Stimulated activated CD8-positive, alpha-beta memory T cell treated with anti-CD3 and anti-CD28 coated beads, Interleukin-12 subunit alpha, Interleukin-12 subunit beta, amount 100 ng/mL, for 4 hours (primary cell): ENCODE measurements at places on chromosomes 6 and 20.

DNA sequence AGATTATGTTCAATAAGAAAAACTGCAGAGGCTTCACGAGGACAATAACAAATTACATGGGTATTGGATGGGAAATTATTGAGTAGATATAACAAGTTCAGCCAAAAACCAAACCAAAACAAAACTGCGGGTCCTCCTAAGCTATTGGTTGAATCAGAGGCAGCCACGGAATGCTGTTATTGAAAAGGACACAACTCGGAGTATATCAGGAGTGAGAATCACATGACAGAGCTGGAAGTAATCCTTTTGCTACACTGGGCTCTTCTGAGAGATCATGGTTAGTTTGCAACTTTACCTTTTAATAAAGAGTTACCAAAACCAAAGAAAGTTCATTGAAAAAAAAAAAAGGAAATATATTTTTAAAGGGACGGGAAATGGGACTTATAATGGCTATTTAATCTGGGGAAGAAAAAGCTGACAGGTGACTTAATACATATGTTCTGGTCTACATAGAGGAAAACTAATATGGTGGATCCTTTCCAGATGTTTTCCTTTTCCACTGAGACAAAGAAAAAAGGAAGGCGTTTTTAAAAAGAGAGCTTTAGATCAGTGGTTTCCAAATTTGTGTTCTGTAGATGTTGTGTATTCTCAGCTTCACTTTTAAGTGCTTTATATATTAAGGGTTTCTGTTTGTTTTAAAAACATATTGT is 6.9 kb upstream of the CITED2 start:
- DNase-seq: no peak

DNA sequence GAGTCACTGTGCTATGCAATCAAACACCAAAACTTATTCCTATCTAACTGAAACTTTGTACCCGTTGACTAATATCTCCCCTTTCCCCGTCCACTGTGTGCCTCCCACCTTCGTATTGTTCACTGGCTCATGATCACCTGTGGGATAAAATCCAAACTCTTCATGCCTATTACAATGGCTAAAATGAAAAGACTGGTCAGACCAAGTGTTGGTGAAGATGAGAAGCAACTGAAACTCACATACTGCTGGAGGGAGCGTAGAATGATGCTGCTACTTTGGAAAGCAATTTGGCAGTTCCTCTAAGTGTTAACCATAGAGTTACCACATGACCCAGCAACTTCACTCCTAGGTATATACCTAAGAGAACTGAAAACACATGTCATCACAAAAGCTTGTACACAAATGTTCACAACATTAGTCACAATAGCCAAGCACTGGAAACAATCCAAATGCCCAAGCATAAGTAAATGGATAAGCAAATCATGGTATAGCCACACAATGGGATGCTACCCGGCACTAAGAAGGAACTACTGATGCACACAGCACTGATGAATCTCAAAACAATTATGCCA is 13.1 kb downstream of the RPS10 start:
- no peak for DNase-seq

GRCh38 chr20:31516651-31517050 is 2.4 kb downstream of the HM13 start:
- DNase-seq: no peak

- DNase-seq: no peak
Observed at GRCh38 chr6:14634072-14634471, 516.5 kb downstream of the CD83 start.

GRCh38 chr20:34522969-34523871 is 7.0 kb downstream of the DYNLRB1 start:
- DNase-seq: peak; percentile 22

- DNase-seq: no peak
Observed at GRCh38 chr20:842547-842940, 9.0 kb downstream of the FAM110A start.

GRCh38 chr6:93799226-93799625 is 379.9 kb upstream of the EPHA7 start:
- no peak for DNase-seq
